ENCODE measurements at places on chromosomes 3 and 15. TPM values are rescaled to one million over a fixed set of nuclear protein-coding genes. Genes with fewer than 3 reads are reported as not detected.

GRCh38 chr15:65952391-65953053, 83.2 kb downstream of the RAB11A start:
- peak; percentile 50 for DNase-seq

DNA sequence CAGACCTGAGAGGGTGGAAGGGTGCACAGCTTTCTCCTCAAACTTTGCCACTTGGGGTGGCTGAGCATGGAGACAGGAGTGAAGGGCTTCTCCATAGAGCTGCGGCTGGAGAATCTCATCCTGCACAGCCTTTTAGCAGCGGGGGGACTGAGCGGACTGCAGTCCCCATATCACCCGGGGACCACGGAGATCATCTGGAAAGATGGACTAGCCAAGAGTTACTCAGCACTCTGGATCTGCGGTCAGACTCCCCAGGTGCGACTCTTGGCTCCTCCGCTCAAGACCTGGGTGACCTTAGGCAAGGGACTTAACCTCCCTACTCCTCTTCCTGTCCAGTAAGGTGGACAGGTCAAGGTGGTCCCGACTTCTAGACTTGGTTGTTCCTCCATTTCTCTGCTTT, 125.8 kb upstream of the MEF2A start:
- DNase-seq: no peak

DNA sequence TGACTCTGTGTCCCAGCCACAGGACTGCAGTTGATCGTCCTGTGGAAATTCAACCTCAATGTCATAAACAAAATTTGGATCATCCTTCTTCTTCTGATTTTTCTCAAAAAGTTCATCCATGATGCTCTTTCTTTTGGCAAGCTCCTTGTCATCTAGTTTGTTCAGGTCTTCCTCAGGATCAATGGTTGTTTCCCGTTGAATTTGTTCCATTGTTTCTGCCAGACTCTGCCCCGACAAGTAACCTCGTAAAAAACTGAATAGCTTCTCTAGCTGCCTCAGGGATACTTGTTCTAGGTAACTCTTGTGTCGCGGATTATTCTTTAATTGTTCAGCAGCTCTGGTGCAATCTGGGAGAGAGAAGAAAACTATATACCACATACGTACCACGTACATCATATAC, 4.5 kb downstream of the CEP19 start:
- no peak for DNase-seq

- DNase-seq: no peak
These were observed 7.3 kb downstream of the ARL6IP5 start for GRCh38 chr3:69092030-69092516.

GRCh38 chr15:85289677-85290365, 90.6 kb upstream of the AKAP13 start:
- no peak for DNase-seq

DNA sequence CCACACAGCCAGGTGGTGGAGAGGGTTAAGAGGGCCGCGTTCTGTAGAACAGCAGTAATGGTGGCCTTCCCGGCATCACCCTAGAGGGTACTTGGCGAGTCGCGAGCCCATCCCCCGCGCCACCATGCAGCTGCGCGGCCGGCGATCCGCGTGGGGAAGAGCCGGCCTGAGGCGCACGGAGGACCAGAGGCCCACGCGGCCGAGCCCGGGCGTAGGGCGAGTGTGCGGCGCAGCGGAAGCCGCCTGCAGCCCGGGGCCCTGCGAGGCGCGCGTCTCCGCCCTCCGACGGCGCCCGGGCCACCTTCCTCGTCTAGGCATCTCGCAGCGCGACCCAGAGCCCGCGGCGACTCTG, 423 bp downstream of the TKT start:
- DNase-seq: no peak

- DNase-seq: no peak
These were observed 101.5 kb downstream of the ZNF280D start for GRCh38 chr15:56631765-56632164.

DNA sequence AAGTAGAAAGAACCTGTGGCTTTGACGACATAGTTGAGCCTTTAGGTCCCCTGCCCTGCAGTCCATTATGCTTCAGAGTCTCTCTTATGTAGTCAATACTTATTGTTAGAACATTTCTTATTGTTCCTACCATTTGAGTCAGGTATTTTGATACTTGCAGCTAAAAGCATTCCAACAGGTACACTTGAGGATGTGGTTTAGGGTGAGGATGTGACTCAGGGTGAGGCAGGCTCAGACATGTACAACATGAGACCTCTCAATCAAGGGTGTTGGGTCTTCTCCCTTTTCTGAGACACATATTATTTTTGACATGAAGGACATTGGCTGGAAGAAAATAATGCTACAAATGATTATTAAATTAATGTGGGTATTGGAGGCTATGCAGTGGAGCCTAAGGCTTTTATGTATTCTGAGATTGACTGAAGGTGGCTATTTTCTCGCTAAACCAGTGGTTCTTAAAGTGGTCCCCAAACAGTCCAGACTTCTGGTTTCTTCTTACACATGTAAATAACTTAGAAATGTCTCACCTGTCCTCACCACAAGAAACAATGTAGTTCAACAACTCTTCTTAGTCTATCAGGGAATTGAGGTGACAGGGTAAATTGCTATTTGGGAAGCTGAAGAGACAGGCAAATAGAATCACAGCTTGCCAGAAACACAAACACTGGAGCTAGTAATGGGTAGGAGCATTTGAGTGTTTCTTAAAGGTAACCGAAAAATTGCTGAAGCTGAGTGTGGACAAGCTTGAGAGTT, 135.5 kb upstream of the ZPLD1 start:
- no peak for DNase-seq

- no peak for DNase-seq
These were observed 68.0 kb upstream of the ARL8B start for GRCh38 chr3:5054098-5054497.

DNA sequence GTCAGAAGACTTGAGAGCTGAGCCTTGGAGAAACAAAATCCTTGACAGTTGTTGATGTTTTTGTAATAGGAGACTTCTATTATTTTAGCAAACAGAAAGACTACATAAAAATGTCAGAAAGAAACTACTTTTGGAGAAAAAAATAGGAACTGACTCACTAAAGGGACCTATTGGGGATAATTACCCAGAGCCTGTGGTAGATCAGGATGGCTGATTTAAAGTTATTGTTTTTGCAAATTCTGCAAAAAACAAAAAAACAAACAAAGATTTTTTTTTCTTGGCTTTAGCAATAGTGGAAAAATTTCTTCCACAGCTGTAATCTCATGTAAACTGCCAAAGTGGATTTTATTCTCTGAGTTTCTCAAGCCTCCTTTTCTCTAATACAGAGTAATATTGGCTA, 101.5 kb upstream of the SATB1 start:
- no peak for DNase-seq

DNA sequence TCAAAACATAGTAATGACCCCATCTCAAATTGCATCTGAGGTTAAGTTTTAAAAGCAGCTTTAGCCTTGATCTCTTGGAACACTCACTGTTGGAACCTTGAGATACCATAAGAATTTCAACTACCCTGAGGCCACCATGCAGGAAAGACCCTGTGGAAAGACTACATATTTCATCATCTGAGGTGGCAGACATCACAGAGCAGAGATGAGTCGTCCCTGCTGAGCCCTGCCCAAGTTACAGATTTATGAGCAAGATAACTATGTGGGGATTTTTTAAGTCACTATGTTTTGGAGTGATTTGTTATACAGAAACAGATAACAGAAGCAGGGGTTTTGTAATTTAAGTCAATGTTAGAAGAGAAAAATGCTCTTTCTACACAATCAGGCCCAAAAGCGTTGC, 168.4 kb downstream of the STAC start:
- no peak for DNase-seq

GOLGA8G gene
- total RNA-seq: not detected

RGMA gene
- total RNA-seq: 4.5 TPM

PP2D1 gene
- not detected for total RNA-seq

ISG20 gene
- 7.7 TPM for total RNA-seq

LIPH gene
- total RNA-seq: 5.8 TPM

TMEM212 gene
- not detected for total RNA-seq

LRRC15 gene
- total RNA-seq: 0.16 TPM

CILP gene
- not detected for total RNA-seq

HAPLN3 gene
- 16.9 TPM for total RNA-seq
